Stimulated activated CD4-positive, alpha-beta T cell treated with anti-CD3 and anti-CD28 coated beads, Interleukin-12 subunit alpha, Interleukin-12 subunit beta, amount 100 ng/mL, for 4 hours (primary cell): ENCODE measurements at places on chromosomes 1 and 21.
A peak's percentile ranks its signal among the peaks of the same experiment; 100 is the strongest.

GRCh38 chr1:14685078-14685477, 86.6 kb downstream of the KAZN start:
- no peak for DNase-seq

GRCh38 chr1:13890766-13891165, 190.8 kb downstream of the PRDM2 start:
- no peak for DNase-seq

DNA sequence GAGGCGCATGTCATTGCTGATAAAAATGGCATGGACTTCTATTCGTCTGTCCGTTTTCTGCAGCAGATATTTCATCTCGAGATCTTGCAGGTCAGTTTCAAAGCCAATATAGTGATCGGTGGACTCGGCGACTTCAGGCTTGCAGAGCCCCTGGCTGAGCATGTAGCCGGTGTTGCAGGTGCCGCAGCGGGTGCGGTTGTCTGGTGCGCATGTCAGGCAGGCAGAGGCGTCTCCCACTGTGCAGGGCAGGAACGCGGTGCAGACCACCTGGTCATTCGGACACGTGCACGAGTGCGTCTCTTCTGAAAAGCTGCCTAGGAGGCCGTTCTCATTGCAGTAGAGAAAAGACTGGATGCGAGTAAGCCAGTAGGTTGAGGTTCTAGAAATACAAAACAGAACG, 378.9 kb downstream of the BRINP3 start:
- no peak for DNase-seq

- DNase-seq, result no peak
Observed at GRCh38 chr1:56910441-56910985, 55.3 kb downstream of the C8B start.

GRCh38 chr1:48059289-48059688, 62.1 kb upstream of the TRABD2B start:
- DNase-seq, result no peak

DNA sequence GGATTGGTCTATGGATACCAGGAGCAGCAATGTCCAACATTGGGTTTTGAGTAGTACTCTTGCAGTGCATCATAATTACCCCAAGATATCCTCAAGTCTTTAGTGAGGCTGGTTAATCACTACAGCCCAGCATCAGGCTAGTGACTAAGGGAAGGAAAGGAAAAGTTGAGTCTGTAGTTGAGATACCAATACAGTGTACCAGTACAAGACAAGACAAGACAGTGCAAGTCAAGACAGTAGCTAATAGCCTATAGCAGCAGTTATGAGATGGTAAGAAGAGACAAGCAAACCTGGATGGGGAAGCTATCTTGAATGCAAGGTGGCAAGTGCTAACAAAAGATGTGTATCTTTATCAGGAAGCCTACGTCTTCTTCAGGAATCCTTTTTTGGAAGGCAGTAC, 13.3 kb upstream of the GNG12 start:
- DNase-seq, result no peak

DNA sequence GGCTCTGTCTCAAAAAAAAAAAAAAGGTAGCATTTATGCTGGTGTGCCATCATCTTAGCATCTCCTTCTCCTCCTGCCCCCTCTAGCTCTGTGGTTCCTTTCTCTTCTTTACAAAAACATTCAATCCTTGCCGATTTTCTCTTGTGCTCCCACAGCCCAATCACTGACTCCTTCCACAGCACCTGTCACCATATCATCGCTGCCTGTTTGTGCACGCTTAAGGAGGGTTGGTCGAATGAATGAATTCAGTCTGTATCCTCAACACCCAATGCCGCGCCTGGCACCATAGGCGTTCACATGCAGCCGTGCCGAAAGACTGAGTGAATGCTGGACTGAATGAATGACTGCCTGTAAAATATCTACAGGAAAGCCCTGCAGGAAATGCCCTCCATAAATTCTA, 7.9 kb downstream of the RNU5D-1 start:
- DNase-seq, result peak; percentile 21

GRCh38 chr1:189859385-189859977, 618.2 kb downstream of the BRINP3 start:
- DNase-seq, result peak; percentile 1

- DNase-seq, result no peak
Observed at GRCh38 chr21:36928960-36929359, 37.5 kb downstream of the HLCS start.

GRCh38 chr21:31383770-31384169, 39.7 kb upstream of the TIAM1 start:
- no peak for DNase-seq

- DNase-seq, result no peak
Observed at GRCh38 chr1:181136738-181137122, 48.2 kb downstream of the IER5 start.

DNA sequence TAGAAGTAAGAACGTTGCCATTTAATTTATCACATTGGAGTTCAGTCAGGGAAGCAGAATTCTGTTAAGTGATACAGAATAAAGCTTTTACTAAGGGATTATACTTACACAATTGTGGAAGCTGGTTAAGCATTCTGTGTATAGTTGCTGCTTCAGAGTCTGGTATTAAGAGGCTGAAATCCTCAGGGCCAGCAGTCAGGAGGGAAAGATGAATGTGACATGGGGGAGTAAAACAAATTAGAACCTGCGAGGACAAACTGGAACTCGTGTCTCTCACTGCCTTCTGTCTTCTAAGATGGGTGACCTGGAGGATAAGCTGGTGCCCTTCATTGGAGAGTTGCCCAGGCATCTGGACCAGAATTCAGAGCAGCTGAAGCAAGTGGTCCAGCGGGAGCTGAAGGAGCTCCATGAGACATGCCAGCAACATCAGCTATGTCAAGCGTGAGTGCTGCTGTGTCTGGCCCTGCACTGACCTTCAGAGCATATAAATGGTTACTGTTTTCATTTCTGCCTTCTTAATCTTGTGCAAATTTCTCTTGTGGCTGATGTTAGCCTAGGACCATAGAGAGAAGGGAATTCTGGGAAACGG, 23.0 kb downstream of the MARK1 start:
- DNase-seq, result no peak

- DNase-seq, result no peak
Observed at GRCh38 chr1:206578068-206578977, 33.9 kb downstream of the EIF2D start.

- DNase-seq, result no peak
Observed at GRCh38 chr1:187516874-187517273, 688.1 kb downstream of the PLA2G4A start.

DNA sequence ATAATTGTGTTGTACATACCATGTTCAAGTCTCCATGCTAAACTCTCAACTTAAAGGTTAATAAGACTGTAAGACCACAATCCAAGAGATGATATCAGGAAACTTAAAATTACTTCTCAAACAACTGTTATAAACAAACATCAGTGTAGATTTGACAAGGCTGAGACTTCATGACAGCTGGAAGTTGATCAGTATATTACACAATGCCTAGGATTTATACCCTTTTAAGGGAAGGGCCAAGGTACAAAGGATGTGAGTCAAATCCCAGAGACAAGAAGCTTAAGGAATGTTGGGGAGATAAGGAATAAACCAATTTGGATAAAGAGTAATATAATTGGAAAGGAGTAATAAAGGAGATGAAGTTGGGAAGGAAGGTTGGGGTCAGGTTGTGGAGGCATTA, 98.8 kb downstream of the LBR start:
- no peak for DNase-seq

DNA sequence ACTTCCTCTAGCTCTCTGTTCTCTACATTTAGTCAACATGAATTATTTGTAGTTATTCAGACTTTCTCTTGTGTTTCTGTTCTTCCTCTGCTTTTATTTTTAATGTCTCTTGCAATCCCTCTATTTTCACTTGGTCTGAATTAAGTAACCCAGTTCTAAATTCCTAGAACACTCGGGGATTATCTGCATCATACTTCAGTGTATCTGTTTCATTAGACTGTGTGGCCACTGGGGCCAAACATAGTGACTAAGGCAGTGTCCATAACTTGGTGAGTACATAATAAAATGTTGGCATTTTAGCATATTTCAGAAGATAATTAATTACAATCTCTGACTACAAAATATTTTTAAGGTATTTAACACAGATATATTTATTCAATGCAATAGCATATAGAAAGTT, 1087.2 kb upstream of the B3GALT2 start:
- DNase-seq, result no peak

DNA sequence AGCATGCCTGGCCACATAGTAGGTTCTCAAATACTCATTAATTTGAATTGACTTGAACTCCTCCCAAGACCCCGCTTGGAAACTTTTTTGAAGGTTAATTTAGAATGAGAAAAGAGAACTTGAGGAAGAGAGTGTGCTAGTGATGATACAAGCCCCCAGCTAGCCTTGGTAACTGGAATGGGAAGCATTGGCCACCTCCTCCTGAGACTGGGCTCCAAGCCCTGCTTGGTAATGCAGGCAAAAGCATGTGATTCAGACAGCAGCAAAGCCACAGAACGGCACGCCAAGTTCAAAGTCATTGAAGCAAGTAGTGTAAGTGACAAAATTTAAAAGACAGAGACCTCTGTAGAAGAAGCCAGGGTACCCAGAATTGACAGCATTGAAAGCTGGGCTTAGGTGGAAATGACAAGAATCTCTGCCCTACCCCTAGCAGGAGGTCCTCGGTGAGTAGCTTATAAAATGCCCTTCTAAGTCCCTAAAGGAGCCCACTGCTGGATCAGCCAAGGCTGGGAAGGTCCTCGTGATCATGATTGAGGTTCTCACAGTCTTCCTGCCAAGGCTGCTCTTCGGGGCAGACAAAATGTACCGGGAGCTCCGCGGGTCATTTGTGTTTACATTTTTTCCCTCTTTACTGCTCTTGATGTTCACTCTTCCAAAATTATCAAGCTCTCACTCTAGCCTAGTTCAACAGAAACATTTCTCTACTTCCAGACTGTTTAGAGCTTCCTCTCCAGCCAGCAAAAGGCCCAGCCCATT, 99.4 kb downstream of the TSEN15 start:
- DNase-seq, result no peak

DNA sequence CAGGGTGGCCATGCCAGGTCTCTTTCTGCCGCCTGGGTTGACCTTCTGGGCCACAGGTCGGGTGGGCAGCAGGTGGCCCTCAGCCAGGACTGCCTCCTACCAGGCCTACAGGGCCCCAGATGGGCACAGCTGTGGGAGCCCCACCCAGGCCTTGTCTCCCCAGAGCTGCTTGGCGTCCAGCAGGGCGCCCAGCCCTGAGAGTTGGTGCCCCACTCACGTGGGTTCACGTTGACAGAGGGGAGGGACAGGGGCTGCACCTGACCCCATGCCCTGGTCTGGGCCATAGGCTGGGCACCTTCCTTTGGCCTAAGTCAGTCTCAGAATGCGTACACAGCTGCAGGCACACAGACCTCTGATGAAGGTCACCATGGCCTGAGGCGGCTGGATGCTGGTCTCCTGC, 16.7 kb downstream of the PRDM16 start:
- DNase-seq, result no peak

- DNase-seq, result no peak
Observed at GRCh38 chr1:22861764-22862440, 110.8 kb downstream of the LACTBL1 start.

GRCh38 chr1:161905269-161905884, 118.3 kb downstream of the OLFML2B start:
- peak; percentile 10 for DNase-seq

GRCh38 chr1:96973605-96974004, 252.0 kb downstream of the PTBP2 start:
- no peak for DNase-seq

DNA sequence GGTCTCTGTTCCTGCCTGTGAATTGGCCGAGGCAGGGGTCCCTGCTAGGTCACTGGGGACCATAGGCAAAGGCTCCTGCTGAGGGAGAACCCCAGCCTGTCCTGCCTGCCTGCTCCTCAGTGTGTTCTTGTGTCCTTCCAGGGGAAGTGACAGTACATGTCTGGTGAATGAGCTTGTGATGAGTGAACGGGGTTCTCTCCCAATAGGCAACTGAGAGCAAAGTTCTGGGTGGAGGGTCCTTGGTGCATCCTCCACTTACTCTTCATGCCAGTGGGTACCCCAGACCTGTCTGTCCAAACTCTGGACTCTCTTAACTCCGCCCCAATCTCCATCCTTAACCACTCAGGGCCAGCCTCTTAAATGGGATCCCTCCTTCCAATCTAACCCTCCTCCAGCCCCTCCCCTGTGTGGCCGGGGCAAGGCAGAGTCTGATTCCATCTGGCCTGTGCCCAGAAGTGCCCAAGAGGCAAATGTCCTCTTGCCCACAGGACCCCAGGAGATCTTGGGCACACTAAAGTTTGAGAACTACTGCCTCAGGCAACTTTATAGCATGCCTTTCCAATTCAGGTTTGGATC, 2.0 kb downstream of the XKR8 start:
- DNase-seq, result no peak

DNA sequence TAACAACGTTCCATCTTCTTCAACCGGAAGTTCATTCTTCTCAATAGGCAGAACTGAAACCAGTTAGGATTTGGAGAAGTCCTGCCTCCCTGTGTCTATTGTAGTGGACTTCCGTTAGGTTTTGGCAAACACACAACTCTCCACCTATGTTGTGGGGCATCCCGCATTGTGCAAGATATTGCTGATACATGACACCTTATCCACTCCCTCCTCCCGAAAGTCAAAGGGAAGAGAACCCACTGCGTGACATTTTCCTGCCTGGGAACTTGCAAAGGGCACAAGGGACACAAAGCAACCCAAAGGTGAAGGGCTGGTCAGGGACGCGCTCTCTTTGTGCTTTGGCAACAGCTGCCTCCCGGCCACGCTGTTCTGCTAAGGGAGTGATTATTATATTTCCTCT, 164.8 kb downstream of the TPR start:
- no peak for DNase-seq

DNA sequence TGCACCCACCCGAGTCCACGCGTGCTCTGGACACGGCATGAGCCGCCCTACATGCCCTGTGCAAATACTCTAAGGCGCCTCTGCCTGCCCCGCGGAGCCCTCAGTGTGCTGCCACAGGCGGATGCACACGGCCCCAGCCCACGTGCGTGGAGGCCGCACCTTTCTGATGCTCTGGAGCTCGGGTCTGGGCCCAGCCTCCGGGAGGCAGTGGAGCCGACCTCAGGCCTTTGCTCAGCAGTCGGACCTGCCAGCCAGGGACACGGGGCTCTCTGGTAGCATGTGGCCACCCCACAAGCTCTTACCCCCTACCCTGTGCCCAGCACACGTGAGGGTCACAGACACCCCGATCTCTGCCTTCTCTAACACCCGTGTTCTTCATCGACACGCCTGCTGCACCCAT, 2.1 kb downstream of the TMEM240 start:
- DNase-seq, result no peak

DNA sequence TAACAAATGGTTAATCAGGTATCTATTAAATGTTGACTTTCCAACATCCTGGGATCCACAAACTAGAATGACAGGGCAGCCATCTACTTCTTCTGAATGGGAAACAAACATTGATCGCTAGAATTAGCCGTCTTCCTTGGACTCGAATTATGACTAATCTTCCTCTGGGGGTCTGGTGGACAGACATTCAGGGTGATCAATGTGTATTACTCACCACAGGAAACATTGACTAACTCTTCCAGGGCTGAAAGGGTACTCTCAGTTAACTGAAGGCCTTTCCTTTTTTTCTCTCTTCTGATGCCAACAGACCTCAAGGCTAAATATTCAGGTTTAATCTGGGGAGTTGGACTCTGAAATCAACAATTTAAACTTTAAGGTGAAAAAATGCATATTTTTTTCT, 9.5 kb downstream of the NOL9 start:
- DNase-seq, result no peak
